ENCODE measurements at places on chromosomes 7 and 10. TPM values are rescaled to one million over a fixed set of nuclear protein-coding genes. Genes with fewer than 3 reads are reported as not detected.

PDK4 gene
- total RNA-seq, result 66.4 TPM

CCDC146 gene
- 12.7 TPM for total RNA-seq

HOGA1 gene
- 4.1 TPM for total RNA-seq

ST8SIA6 gene
- 4.5 TPM for total RNA-seq

FKBP6 gene
- total RNA-seq, result not detected

H2BK1 gene
- not detected for total RNA-seq

SLC16A9 gene
- 6.1 TPM for total RNA-seq

PON1 gene
- not detected for total RNA-seq

CASTOR2 gene
- 24.8 TPM for total RNA-seq

FAM180A gene
- 11.9 TPM for total RNA-seq

TMEM176A gene
- total RNA-seq, result 70.7 TPM

ELMO1 gene
- 46.7 TPM for total RNA-seq

GNAT3 gene
- total RNA-seq, result not detected

TES gene
- 317 TPM for total RNA-seq

UCN3 gene
- not detected for total RNA-seq

GNG11 gene
- total RNA-seq, result 24.1 TPM

PLCE1 gene
- total RNA-seq, result 2.5 TPM

GDF2 gene
- total RNA-seq, result not detected

ATRNL1 gene
- 1.4 TPM for total RNA-seq

FRMD4A gene
- 37.8 TPM for total RNA-seq

PRLHR gene
- not detected for total RNA-seq

SLC39A12 gene
- total RNA-seq, result 0.10 TPM

TUBGCP2 gene
- total RNA-seq, result 36.0 TPM

SPAG6 gene
- not detected for total RNA-seq

HGF gene
- 16.8 TPM for total RNA-seq

SVIL gene
- total RNA-seq, result 300 TPM

FAM13C gene
- 7.3 TPM for total RNA-seq

HHEX gene
- total RNA-seq, result 9.9 TPM

IKZF1 gene
- total RNA-seq, result 11.9 TPM

GPR37 gene
- total RNA-seq, result 0.29 TPM

OPN4 gene
- total RNA-seq, result not detected

EVX1 gene
- total RNA-seq, result not detected

ARPC1B gene
- total RNA-seq, result 102 TPM

Data from posterior vena cava (tissue), 2 donors.